ENCODE measurements at places on chromosomes 16 and 17.

DNA sequence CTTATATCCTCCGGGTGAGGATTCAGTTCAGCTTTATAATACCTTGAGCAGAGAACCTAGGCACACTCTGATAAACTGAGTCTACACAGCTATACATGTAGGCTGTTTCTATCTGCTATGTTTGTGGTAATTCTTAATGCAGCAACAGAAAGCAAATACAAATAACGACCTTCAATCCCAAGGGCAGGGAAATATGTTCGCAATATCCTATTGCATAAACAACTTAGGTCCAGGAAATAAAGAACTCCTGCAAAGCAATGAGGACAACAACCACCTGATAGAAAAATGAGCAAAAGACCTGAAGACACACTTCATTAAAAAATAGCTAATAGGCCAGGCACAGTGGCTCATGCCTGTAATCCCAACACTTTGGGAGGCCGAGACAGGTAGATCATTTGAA is 213.3 kb downstream of the CPPED1 start:
- DNase-seq, result no peak

DNA sequence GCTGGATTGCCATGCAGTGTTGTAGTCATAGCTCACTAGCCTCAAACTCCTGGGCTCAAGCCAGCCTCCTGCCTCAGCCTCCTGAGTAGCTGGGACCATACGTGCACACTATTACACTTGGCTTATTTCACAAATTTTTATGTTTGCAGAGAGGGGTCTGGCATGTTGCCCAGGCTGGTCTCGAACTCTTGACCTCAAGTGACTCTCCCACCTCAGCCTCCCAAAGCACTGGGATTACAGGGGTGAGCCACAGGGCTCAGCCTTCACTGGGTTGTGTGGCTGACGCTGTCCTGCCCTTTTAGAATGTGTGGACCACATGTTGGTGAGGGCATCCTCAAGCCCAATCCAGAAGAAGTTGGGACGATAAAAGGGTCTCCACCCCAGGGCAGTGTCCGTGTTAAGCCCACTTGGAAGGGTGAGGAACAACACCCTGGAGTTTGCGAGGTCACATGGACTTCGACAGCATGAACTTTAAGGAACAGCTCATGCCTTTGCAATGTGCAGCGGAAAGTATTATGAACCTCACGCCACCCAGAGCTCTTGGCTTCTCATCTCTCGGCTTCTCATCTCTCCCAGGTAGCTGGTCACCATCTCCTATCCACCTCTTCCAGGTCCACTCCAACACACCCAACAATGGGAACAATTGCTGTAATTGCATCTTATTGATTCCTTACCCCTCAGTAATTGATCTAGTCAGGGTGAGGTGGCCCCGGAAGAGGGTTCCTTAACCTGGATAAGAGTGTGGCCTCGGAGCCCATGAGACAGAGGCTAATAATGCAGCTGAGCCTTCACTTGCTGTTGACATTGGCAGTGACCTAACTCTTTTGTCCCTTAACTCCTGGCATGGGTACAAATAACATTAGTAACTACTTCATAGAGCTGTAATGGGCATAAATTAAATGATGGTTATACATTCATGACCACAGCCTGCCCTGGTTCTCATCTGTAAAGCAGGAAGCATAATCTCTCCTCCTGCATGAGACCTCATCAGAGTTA is 6.7 kb downstream of the FOXL1 start:
- DNase-seq, result no peak

- DNase-seq, result no peak
Measured at GRCh38 chr16:65559846-65560245, 438.0 kb upstream of the CDH11 start.

DNA sequence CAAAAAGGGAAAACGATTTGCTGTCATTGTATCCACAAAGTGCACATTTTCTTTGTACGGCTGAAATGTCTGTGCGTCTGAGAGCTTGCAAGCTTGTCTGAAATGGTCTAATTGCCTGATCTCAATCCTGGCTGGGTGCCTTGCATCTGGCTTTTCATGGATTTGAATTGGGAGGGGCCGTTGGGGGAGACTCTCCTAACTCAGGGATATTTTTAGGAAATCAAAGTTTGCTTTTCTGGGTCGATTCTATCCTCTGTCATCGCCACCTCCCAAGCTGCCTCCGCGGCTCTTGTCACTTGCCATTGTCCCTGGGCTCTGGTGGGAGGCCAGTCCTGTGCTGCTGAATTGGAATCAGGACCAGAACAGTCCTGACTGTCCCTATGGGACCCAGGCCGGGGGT is 33.3 kb upstream of the MGAT5B start:
- no peak for DNase-seq

DNA sequence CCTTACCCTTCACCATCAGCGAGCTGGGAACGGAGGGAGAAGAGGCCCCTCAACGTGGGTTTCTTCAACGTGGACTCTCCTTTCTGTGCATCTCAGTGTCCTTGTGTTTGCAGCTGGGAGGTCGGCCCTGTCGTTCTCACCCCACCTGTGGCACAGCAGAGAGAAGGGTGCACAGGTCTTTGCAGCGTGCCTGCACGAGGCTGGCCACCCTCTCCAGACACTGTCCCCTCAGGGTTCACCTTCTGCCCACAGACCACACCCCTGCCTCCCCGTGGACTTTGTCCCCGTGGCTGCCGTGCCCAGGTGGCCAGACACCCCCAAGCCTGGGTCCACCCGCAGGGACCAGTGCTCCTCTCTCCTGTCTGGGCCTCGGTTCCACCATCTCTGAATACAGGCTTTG is 7.3 kb upstream of the WDR45B start:
- DNase-seq, result no peak

DNA sequence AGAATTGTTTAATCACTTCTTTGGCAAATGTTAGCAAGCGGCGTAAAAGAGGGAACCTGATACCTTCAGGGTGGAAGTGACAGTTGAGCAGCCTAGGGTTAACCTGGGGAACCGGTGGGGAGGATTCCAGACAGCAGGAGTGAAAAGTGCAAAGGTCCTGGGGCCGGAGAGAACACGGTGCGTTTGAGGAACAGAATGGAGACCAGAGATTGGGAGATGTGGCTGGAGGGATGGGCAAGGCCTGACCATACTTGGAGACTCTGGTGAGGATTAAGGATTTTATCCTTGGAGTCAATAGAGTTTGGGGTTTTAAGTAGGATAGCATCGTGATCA is 2.3 kb upstream of the ZNF500 start:
- DNase-seq, result no peak

DNA sequence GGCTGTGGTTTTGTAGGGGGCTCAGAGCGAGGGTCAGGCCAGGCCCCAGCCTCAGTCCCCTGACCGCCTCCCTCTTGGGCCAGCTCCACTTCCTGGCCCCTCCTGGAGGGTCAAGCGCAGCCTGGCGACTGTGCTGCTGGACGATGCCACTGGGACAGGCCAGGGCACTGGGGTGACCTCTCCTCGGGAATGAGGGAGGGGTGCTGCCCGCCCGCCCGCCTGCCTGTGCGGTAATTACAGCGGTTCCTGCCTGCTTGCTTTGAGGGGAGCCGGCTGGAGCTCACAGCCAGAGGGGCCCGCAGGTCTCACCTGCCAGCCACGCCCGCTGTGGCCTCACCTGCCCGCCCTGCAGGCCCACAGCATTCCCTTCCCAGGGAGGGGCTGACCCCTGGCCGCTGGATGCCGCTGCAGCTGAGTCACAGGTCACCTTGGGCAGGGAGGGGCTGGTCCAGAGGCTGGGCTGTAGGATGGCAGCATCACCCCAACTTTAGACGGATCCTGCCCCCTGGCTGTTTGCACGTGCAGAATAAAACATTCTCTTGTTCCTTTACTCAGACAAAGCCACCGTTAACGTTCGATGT is 76.7 kb upstream of the CBX4 start:
- DNase-seq, result no peak

GRCh38 chr17:80457236-80457856 is 19.1 kb downstream of the NPTX1 start:
- no peak for DNase-seq

- no peak for DNase-seq
Measured at GRCh38 chr17:28577466-28577824, 750 bp upstream of the ALDOC start.

DNA sequence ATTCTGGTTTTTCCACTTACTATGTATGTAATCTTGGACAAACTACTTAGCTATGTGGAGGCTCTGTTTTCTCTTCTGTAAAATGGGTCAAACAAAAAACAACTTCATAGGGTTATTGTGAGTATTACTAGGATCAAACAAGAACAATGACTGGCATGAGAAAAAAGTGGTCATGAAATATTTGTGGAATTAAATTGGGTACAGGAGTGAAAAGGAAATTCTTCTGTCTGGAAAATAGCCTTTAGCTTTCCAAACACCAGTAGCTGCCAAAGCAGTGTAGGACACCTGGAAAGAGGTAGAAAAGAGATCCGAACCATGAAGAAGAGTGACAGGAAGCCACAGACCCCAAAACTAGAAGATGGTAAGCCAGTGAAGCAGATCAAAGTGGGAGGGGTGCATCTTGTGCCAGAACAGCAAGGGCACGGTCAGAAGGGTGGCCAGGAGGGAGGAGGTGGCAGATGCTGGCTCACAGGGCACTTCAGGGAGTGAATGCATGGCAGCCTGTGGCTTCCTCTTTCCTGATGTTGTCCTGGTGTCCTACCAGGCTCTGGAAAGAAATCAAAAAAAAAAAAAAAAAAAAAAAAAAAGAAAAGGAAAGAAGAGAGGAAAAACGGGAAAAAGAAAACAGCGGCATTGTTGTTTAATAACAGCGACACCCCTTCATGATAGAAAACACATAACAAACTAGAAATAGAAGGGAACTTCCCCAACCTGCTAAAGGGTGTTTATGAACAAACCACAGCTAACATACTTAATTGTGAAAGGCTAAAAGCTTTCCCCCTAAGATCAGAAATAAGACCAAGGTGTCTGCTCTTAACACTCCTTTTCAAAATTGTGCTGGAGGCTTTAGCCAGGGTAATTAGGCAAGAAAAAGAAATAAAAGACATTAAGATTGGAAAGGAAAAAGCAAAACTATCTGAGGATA is 67.9 kb downstream of the PCTP start:
- DNase-seq, result no peak

DNA sequence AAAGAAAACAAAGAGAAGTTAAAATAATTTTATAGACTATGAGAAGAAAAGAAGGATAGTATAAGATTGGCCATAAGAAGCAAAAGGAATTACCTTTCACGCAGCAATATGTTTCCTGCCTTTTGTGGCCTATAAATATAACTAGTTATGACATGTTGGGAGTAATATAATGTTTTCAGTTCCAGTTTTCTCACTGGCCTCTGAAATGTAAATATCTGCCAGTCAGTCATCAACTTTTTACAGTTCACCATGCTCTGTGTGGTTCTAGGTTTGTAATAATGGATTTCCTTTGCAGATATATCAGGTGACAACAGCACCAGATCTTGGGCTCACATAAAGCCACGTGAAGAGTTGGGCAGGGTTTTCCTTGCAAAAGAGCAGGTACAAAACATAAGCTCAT is 94.3 kb downstream of the ABCA8 start:
- DNase-seq, result no peak

- no peak for DNase-seq
Measured at GRCh38 chr16:63629272-63629671, 1492.6 kb downstream of the CDH11 start.

DNA sequence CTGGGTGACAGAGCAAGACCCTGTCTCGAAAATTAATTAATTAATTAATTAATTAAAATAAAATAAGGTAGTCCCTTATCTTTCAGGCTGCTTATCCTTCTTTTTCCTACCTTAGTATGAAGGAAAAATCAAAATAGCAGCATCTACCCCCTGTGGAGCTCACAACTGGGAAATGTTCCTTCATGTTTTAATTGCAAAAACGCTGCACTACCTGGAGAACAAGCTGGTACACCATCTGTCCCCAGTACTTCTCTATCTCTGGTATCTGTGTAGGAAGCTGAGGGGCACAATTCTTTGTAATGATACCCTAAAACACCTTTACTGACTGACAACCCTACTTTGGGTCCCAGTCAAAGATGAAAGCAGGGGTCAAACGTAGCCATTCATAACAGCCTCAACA is 55.1 kb upstream of the MNT start:
- DNase-seq, result no peak

DNA sequence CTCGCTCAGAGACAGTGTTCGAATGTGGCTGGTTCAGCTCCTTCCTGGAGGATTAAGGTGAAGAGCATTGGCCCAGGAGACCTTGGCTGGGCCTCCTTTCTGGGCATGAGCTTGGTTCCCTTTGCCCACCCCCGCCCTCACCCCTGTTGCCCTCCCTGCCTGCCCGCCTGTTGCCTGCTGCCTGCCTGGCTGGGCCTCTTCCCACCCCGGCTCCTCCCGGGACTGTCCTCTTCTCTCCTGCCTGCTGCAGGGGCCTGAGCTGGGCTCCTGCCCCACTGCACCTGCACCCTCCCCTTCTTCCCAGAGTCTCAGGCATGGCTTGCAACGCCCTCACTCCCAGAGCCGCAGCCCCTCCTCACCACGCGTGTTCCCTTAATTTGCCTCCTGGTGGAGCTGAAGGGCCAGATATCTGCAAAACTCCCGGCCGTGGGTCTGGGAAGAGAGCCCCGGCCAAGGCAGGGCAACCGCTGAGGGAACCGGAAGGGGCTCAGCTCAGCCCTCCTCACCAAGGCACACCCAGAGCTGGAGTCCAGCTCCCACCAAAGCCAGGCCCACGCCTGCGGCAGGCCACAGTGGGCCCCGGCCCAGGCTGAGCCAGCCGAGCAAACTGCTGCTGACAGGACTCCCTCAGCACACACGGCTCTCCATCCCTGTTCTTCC is 31.2 kb downstream of the MNT start:
- no peak for DNase-seq

DNA sequence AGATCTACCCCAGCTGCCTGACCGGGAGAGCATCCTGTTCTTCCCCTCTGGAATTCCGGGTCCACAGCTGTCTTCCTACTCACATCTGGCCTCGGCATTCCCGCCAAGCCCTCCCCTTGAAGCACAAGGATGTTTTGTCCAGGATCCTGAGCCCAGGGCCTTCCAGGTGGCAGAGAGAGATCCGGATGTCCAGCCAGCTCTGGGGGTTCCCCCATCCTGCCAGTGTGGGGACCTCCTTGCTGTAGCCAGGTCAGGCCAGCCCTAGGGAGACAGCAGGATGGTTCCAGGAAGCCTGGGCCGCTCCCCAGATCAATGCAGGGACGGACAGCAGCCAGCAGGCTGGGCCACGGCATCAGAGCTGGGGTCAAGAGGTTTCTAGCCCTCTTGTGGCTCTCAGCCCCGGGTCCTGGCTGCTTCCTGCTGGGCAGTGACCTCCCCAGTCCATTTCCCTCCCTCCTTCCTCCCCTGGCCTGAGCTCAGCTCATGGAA is 55.3 kb downstream of the SOCS3 start:
- no peak for DNase-seq

GRCh38 chr16:27745348-27745747 is 195.4 kb downstream of the KATNIP start:
- no peak for DNase-seq

DNA sequence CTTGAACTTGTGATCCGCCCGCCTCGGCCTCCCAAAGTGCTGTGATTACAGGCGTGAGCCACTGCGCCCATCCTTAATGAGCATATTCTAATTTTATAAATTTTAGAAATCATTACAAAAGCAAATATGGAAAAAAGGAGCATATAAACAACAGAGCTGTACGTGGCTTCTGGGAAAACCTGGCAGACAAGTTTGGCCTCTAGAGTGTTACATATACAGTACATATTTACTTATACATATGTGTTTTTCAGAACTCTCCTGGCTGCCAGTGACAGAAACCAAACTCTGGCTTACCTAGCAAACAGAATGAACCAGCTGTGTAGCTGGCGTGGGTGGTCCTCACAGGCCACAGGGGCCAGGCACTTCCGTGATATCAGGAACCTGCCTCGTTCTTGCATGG is 10.1 kb downstream of the DRC3 start:
- no peak for DNase-seq
